Activated T-helper 1 cell treated with anti-CD3 and anti-CD28 coated beads, Interleukin-12 subunit alpha, Interleukin-12 subunit beta, Interleukin-2, Interleukin-4 antibody, amounts not matched to agents 30 ng/mL and 10 ng/mL and 1 ng/mL, durations not matched to agents 14 hours and 24 hours and 36 hours (primary cell): ENCODE measurements at places on chromosomes 6 and 20. TPM values are rescaled to one million over a fixed set of nuclear protein-coding genes. Genes with fewer than 3 reads are reported as not detected.

Gene FERMT1
- total RNA-seq, result 0.29 and 0.93 TPM in 2 replicates

- H3K4me1 ChIP-seq, result peaks cover 30% of the 10 kb centered on the region
- H3K4me3 ChIP-seq, result peak overlapping the region; percentile 81
- H3K27ac ChIP-seq, result peak overlapping the region; percentile 74
Measured at GRCh38 chr6:28953039-28953584, 29.3 kb upstream of the TRIM27 start.

Gene CST7
- 127 and 133 TPM in 2 replicates for total RNA-seq

- H3K27ac ChIP-seq, result no peak overlapping the region
- no peak overlapping the region for H3K4me3 ChIP-seq
- H3K36me3 ChIP-seq, result peaks cover 41% of the 10 kb centered on the region
- no peaks in the 10 kb centered on the region for H3K27me3 ChIP-seq
Measured at GRCh38 chr6:32181915-32182529, 2.0 kb downstream of the AGER start.

Gene MYMX
- not detected in 2 replicates for total RNA-seq

DNA sequence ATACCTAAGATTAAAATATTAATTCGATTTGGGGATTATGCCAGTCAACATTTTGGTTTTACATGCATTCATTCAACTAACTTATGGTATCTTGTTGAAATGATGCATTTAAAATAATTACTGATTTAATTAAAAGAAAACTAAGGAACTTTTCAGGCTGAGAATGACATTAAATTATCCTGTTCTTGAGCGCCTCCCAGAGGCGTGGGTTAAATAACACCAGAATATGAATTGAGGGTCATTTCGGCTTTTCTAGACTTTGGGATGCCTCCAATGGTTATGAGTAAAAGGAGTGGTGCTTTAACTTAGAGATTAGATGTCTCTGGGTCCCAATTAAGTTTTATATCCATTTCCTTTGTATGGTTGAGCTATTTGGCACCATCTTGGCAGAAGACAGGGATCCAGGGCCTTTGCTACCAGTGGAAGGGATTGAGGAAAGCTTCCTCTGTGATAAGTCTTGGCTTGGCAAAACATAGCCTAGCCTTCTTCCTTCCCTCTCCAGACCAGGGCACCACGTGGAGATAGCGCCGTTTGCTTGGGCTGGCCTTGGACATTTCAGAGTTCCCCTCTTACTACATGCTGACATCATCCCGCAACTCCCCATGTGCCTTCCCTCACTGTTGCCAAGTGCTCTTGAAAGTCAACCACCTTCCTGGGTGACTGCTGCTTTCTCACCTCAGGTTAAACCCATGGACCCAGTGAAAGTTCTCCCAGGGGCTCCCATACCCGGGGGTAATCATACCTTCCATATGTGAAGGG is 28.7 kb downstream of the GNAS start:
- no peaks in the 10 kb centered on the region for H3K36me3 ChIP-seq
- no peak overlapping the region for H3K27ac ChIP-seq
- DNase-seq, result no peak

DNA sequence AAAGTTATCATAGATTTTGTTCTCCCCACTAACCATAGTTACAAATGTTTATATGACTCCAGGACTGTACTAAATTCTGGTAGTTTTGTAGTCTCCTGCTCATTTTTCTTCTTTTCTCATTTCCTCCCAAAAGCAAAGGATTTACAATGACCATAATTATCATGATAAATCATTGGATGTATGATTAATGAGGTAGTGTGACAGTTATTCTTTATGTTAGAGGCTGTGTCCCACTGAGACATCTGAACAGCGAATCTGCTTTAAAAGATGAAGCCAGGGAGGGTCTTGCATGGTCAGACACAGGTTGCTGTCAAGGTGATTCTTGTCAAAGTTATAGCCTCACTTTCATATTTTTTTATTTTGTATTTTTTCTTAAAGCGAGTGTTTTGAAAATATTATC is 285.2 kb upstream of the STXBP5 start:
- H3K27ac ChIP-seq, result no peak overlapping the region
- no peaks in the 10 kb centered on the region for H3K27me3 ChIP-seq
- H3K36me3 ChIP-seq, result peaks cover 1% of the 10 kb centered on the region
- DNase-seq, result no peak

GRCh38 chr6:55445648-55446204 is 118.5 kb downstream of the GFRAL start:
- no peak for DNase-seq
- H3K27me3 ChIP-seq, result no peaks in the 10 kb centered on the region
- H3K27ac ChIP-seq, result no peak overlapping the region
- no peak overlapping the region for H3K4me3 ChIP-seq
- no peaks in the 10 kb centered on the region for H3K4me1 ChIP-seq

GRCh38 chr20:45495501-45495941 is 19.9 kb downstream of the SPINT3 start:
- H3K27ac ChIP-seq, result no peak overlapping the region
- no peaks in the 10 kb centered on the region for H3K36me3 ChIP-seq
- H3K27me3 ChIP-seq, result peaks cover 6% of the 10 kb centered on the region
- DNase-seq, result no peak
- no peak overlapping the region for H3K4me3 ChIP-seq
- H3K4me1 ChIP-seq, result no peaks in the 10 kb centered on the region

GRCh38 chr6:130776287-130776925 is 50.8 kb upstream of the SMLR1 start:
- no peaks in the 10 kb centered on the region for H3K36me3 ChIP-seq
- no peak overlapping the region for H3K4me3 ChIP-seq
- peaks cover under 1% of the 10 kb centered on the region for H3K27me3 ChIP-seq

GRCh38 chr6:157513004-157513603 is 132.1 kb downstream of the ZDHHC14 start:
- peaks cover 10% of the 10 kb centered on the region for H3K36me3 ChIP-seq
- no peak overlapping the region for H3K4me3 ChIP-seq
- peaks cover 1% of the 10 kb centered on the region for H3K27me3 ChIP-seq
- H3K27ac ChIP-seq, result no peak overlapping the region

DNA sequence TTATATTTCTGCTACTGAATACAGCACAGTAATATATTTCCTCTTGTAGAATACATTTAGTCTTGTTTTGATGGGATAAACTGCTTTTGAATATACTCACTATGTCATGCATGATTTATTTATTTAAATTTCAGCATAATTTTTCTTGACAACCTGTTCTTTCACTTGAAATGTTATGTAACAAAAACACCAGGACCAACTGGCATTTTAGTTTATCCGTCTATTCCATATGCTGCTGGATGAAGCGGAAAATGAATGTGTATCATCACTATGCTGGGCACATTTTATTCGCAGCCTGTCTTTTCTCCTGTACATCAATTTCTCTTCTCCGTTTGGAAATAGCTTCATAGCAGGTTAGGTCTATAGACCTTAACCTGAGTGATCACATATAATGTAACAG is 206.8 kb upstream of the PLCB4 start:
- no peak overlapping the region for H3K4me3 ChIP-seq
- H3K27ac ChIP-seq, result no peak overlapping the region
- no peaks in the 10 kb centered on the region for H3K27me3 ChIP-seq
- no peaks in the 10 kb centered on the region for H3K36me3 ChIP-seq

- H3K27ac ChIP-seq, result no peak overlapping the region
- H3K4me1 ChIP-seq, result no peaks in the 10 kb centered on the region
- peaks cover 3% of the 10 kb centered on the region for H3K27me3 ChIP-seq
- no peak overlapping the region for H3K4me3 ChIP-seq
- H3K36me3 ChIP-seq, result peaks cover 11% of the 10 kb centered on the region
Measured at GRCh38 chr6:137181891-137182653, 8.6 kb upstream of the IL22RA2 start.

Gene GGTLC1
- total RNA-seq, result not detected in 2 replicates

- H3K4me3 ChIP-seq, result no peak overlapping the region
- no peaks in the 10 kb centered on the region for H3K4me1 ChIP-seq
- H3K27ac ChIP-seq, result no peak overlapping the region
- peaks cover 3% of the 10 kb centered on the region for H3K27me3 ChIP-seq
- no peaks in the 10 kb centered on the region for H3K36me3 ChIP-seq
- DNase-seq, result no peak
Measured at GRCh38 chr6:11675601-11676000, 103.0 kb downstream of the ADTRP start.

Gene COL9A1
- not detected in 2 replicates for total RNA-seq

DNA sequence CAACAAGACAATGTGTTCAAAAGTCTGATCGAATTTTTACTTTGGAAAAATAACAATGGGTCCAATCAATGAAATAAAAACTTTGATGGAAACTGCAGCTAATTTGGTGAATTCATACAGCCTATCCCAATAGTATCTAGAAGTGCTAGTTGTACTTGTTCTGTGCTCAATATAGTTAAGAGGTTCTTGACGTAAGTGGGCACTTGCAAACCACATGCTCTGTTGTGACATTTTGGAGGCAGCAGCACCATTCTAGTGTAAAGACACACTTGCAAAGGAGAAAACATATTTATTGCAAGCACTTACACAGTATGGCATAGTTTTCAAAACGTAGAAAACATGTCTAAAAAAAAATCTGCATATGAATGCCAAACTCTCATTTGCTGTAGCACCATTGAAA is 6.7 kb upstream of the KLHL31 start:
- H3K4me3 ChIP-seq, result no peak overlapping the region
- no peaks in the 10 kb centered on the region for H3K36me3 ChIP-seq
- H3K4me1 ChIP-seq, result no peaks in the 10 kb centered on the region

- no peak overlapping the region for H3K27ac ChIP-seq
- no peaks in the 10 kb centered on the region for H3K36me3 ChIP-seq
- DNase-seq, result no peak
- H3K4me3 ChIP-seq, result no peak overlapping the region
Measured at GRCh38 chr6:169845426-169846285, 94.2 kb downstream of the ERMARD start.

Gene SEMG2
- not detected in 2 replicates for total RNA-seq

DNA sequence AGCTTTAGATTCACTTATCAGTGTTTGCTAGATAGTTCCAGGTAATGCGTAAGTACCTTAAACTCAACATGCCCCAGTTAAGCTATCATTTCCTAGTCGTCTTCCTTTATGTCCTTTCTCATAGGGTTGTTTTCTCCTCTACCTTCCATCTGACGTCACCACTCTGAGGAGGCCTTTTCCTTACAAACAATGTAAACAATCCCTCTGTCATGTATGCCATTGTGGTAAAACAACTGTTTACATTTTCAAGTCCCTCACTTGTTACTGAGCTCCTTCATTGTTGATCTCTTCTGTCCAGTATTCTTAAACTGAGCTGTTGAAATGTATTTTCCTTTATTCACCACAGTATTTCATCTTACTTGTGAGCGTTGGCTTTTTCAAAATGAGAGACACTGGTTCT is 45.4 kb upstream of the PLCG1 start:
- H3K27me3 ChIP-seq, result no peaks in the 10 kb centered on the region
- no peak overlapping the region for H3K27ac ChIP-seq
- H3K4me1 ChIP-seq, result peaks cover 18% of the 10 kb centered on the region
- DNase-seq, result no peak

Gene SLC35D3
- total RNA-seq, result not detected in 2 replicates

Gene BTBD3
- 16.5 and 17.3 TPM in 2 replicates for total RNA-seq

Gene TRIM15
- 0.39 and 0.59 TPM in 2 replicates for total RNA-seq

DNA sequence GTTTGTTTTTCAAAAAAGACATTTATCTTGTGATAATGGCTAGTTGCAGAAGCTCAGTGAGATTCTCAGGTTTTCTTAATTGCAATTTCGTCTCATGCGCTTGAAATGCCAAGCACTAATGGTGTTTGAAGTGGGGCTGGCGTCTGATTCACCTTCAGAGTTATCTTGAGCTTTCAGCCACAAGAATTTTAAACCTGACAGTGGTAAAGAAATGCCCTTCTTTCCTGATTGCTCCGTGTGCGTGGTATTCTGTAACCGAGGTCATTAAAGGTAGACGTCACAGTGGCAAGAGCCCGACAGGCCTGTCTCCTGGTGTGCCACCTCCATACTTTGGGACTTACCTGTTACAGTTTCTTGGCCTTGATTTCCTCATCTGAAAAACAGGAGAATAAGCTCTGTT is 126.5 kb upstream of the QKI start:
- H3K4me1 ChIP-seq, result no peaks in the 10 kb centered on the region
- H3K27ac ChIP-seq, result no peak overlapping the region
- H3K36me3 ChIP-seq, result no peaks in the 10 kb centered on the region
- no peak for DNase-seq

- peaks cover 17% of the 10 kb centered on the region for H3K36me3 ChIP-seq
- DNase-seq, result no peak
- no peak overlapping the region for H3K27ac ChIP-seq
Measured at GRCh38 chr6:32815115-32815514, 1.7 kb downstream of the HLA-DOB start.

GRCh38 chr20:33423141-33423834 is 20.3 kb downstream of the SNTA1 start:
- H3K36me3 ChIP-seq, result no peaks in the 10 kb centered on the region
- no peak overlapping the region for H3K27ac ChIP-seq
- no peaks in the 10 kb centered on the region for H3K27me3 ChIP-seq
- H3K4me3 ChIP-seq, result no peak overlapping the region

Gene PRRT1
- total RNA-seq, result 0.24 and 0.57 TPM in 2 replicates

DNA sequence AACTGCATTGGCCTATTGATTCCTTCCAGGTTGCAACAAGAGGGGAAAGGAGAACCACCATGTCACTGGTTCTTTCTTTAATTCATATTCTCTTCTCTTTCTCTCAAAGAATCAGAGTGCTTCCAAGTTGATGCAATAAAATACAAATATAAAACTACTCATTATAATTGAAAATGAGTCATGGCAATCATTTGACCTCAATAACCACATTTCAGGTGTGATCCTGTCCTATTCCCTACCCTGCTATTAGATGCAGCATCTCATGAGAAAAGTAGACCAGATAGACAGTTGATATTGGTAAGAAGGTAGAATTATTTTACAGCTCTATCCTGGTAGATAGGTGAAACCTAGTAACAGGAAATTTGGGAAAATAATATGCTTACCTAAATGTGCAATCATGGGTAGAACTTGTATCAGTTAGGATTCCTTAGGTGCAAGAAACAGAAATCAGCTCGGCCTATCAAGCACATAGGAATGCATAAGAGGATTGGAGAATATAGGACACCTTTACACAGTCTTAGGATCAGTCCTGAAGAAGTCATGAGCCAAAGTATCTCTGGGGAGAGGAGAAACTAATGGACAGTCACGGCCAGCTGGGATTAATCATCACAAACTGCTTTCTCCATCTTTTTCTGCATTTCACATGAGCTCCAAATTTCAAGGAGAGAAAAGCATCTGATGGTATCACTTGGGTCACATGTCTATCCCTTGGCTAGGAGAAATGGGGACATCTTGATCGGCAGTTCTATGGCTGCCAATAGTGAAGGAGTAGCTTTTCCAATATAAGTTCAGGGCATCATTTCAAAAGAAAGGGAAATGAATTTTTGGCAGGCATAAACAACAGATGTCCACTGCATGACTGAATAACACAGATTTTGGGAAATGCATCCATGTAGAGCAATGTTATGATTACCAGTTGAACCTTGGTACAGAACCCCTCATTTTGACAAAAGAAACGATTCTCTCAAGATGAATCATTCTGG is 19.3 kb upstream of the RNF146 start:
- no peak for DNase-seq
- H3K4me3 ChIP-seq, result no peak overlapping the region
- peaks cover 4% of the 10 kb centered on the region for H3K27me3 ChIP-seq
- H3K4me1 ChIP-seq, result no peaks in the 10 kb centered on the region
- no peaks in the 10 kb centered on the region for H3K36me3 ChIP-seq

- H3K27me3 ChIP-seq, result no peaks in the 10 kb centered on the region
- peaks cover 7% of the 10 kb centered on the region for H3K36me3 ChIP-seq
- H3K4me1 ChIP-seq, result peaks cover 7% of the 10 kb centered on the region
- DNase-seq, result no peak
- no peak overlapping the region for H3K27ac ChIP-seq
Measured at GRCh38 chr6:34298941-34299340, 50.1 kb upstream of the SMIM29 start.

GRCh38 chr20:39785252-39785917 is 823.2 kb downstream of the DHX35 start:
- no peaks in the 10 kb centered on the region for H3K4me1 ChIP-seq
- no peak overlapping the region for H3K4me3 ChIP-seq
- H3K36me3 ChIP-seq, result no peaks in the 10 kb centered on the region
- H3K27ac ChIP-seq, result no peak overlapping the region
- no peak for DNase-seq

Gene TNNC2
- not detected in 2 replicates for total RNA-seq

Gene NOTCH4
- 0.66 and 0.73 TPM in 2 replicates for total RNA-seq

Gene IRF4
- 911 and 929 TPM in 2 replicates for total RNA-seq
